ENCODE measurements at places on chromosomes 4 and X.

DNA sequence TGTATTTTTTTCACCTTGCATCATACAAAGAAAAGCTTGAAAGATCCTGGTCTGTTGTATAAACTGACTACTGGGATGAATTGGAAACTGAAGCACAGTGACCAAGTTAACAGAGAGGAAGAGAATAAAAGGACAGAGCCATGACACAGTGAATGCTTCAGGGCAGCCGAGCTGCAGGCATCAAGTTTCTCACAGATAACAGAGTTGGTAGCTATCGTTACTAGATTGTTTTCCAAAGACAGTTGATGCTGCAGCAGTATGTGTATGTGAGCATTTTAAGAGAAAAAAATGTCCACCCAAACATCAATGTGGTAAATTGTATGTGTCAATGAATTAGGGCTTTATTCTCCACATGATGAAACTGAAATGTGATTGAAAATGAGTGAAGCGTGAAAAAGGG, 1032.7 kb downstream of the ADGRL3 start:
- no peak for DNase-seq

DNA sequence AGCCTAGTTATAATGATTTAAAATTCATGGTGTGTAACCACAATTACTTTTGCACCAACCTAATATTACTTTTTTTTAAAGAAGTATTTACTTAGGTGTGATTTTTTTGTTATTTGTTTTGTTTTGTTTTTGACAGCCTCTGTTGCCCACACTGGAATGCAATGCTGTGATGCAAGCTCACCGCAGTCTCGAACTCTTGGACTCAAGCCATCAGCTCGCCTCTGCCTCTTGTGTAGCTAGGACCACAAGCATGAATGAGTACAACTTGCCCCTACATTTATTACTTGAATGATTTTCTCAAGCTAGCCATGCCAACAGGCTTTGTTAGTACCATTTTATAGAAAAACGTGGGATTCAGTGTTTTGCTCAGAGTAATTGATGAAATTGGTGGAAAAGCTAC, 488.8 kb upstream of the CPEB2 start:
- DNase-seq, result no peak

- DNase-seq, result no peak
These were observed 26.5 kb downstream of the RPS6KA3 start for GRCh38 chrX:20240201-20240600.

DNA sequence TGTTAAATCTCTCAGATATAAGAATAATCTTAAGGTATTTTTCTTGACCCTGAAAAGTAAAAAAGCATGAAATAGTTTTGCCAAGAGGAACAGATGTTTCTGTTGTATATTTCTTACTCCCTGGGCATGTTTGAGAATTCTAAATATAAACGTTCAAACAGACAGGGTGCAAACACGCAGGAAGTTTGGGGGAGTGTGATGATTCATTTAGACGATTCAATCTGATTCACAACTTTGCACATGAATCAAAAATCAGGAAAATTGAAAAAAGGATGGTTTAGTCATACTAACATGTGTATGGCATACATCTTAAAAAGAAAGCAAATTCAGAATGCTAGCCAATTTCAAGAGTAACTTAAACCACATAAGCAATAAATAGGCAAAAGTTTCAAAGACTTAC, 340.3 kb upstream of the GRID2 start:
- DNase-seq, result no peak

DNA sequence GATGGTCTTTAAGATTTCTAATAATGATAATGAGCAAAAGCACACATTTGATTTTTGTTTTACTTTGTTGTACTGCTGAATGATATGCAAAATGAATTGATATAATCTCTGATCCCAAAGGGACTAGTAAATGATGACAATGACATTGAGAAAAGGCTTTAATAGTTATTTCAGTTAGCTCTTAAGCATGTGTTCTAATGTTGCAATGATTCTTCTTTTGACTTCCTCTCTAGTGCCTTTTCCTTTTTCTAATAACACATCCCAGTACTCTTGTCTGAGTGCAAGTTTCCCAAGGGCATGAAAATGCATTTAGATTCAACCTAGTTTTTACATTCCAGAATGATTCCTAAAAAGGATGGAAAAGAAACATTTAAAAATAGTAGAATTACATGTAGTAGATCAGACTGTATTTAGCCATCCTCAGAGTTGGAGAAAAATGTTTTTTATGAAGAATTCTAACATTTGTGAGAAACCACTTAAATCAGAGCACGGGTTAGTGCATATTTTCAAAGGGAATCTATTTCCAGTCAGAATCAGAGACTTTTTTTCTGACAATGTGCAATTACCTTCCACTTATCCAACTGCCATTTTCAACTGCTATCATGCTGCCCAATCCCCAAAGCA, 508.8 kb downstream of the C4orf33 start:
- DNase-seq, result peak; percentile 52

DNA sequence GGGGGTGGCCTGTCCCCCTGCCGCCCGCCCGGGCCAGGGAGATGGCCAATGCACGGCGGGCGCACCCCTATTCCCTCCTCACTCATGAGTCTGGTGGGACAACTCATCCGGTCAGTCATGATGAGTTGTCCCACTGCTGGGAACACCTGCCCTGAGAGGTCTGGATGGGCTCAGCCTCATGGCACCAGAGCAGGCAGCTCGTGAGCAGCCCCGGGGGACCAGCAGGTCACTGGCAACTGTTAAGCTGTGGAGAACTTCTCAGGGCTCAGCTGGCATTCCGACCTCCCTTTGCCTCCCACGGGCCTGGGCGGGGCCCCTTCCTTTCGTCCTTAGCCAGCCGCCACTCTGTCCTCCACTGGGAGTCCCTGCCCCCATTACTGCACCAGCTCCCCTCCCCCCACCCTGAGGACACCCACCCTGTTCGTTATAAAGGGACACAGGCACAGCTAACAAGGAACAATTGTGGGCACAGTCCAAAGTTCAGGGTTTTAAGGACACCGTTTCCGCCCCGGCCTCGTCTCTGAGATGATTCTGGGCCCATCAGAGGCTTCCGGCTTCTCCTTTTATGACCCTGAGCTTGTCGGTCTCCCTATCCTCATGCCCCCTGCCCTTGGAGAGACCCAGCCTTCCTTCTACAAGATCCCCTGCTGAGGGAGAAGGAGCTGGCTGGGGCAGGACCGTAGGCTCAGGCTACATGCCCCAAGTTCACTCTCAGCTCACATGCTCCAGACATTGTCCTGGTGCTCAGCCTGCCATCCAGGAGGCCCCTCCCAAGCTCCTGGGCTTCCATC, 14.6 kb upstream of the KIAA0232 start:
- DNase-seq, result no peak

GRCh38 chr4:164293203-164293602, 460.7 kb upstream of the SMIM31 start:
- DNase-seq, result no peak

- DNase-seq, result no peak
These were observed 1080.9 kb upstream of the IGFBP7 start for GRCh38 chr4:58191109-58191508.

DNA sequence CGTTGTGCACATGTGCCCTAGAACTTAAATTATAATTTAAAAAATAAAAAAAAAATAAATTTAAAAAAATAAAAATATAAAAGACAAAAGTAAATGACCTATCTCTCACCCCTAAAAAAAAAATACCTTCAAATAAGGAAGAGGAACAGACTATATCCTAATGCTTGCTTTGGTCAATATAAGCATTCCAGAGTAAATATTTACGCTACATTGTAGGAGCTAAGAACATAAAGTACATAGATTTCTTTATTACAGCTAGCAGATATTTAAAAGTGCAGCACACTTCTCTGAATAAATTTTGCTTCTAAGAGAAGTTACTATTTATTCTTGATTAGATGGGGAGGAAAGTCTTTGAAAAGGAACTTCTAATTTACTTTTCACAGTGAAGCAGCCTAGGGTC, 24.5 kb upstream of the UGT2B11 start:
- peak; percentile 4 for DNase-seq

GRCh38 chr4:15868111-15868510, 70.4 kb downstream of the FGFBP1 start:
- DNase-seq, result no peak

GRCh38 chr4:72846280-72847111, 223.0 kb downstream of the COX18 start:
- DNase-seq, result no peak

GRCh38 chr4:118883861-118884260, 4.8 kb upstream of the SYNPO2 start:
- DNase-seq, result no peak

DNA sequence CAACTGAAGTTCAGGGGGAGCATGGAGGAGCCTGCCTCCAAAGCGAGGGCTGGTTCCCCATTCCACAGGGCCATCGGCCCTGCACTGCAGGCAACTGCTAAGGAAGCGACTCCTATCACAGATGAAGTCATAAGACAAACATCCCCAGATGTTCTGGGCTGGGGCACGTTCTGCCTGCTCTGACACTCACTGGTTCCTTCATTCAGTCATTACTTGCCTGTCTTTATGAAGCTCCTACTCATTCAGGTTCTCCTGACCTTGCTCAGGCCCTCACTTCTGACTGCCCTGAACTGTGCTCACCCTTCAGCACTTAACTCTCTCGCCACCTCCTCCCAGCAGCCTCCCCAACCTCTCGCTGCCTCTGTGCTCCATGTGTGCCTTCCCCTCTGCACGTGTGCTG, 2.5 kb upstream of the SLC2A9 start:
- DNase-seq, result no peak

DNA sequence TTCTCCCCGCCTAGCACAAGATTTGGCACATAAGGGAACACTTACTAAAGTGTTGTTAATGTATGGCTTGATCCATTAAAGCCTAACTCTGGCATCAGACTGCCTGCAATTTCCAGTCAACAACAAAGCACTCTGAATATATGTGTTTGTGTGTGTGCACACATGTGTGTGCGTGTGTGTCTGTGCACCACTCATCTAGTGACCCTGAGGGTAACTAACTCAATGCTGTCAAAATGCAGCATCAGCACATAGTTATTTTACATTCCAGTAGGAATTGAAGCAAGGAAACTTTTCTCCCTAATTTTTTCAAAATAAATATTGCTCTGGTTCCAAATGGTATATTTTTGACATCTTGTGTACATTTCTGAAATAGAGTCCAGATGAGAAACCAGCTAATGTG, 94.4 kb downstream of the SHROOM4 start:
- DNase-seq, result no peak

GRCh38 chrX:40843643-40844042, 108.3 kb upstream of the MED14 start:
- no peak for DNase-seq

- no peak for DNase-seq
These were observed 151.5 kb downstream of the PTTG2 start for GRCh38 chr4:38111717-38112116.

GRCh38 chrX:31499109-31499508, 427.3 kb upstream of the FTHL17 start:
- no peak for DNase-seq

DNA sequence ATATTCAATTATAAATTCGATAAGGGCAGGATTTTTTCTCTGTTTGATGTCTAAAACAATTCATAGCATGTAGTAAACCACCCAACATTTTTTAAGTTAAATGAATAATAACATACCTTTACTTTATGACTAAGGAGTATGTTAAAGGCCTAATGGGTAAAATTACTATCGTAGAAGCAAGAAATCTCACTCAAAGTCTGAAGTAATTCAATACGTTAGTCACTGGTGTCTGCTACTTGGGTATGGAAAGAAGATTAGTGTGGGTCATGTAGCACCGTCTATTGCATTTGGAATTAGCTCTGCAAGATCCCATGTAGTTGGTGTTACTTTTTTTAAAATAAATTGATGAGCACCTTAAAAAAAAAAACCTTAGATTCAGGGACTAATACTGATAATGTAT, 374.5 kb downstream of the GRID2 start:
- DNase-seq, result no peak
